ENCODE measurements at places on chromosomes 13 and 19. TPM values are rescaled to one million over a fixed set of nuclear protein-coding genes. Genes with fewer than 3 reads are reported as not detected.
A peak's percentile ranks its signal among the peaks of the same experiment; 100 is the strongest.

GRCh38 chr19:11172576-11172975, 17.0 kb upstream of the SPC24 start:
- DNase-seq: no peak

DNA sequence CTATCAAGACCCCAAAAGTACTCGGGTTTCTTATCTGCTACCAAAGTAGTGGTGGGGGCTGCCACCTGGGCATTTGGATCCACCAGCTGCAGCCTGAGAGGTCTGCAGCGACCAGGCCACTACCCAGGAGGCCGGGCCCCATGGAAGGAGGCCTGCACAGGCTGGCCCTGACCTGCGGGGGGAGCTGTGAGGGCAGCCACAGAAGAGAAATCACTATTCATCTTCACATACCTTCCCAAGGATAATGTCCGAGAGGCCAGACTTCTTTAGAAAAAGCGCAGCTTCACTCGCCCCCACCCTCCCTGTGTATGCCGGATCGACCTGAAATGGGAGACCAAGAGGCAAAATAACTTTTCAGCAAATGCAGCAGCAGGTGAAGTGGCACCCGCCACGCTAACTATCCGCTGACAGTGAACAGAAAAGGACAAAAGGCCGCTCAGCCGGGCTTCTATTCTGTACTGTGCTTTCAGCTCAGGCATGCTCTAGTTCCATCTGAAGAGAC, 30.1 kb downstream of the EPS15L1 start:
- DNase-seq: no peak

DNA sequence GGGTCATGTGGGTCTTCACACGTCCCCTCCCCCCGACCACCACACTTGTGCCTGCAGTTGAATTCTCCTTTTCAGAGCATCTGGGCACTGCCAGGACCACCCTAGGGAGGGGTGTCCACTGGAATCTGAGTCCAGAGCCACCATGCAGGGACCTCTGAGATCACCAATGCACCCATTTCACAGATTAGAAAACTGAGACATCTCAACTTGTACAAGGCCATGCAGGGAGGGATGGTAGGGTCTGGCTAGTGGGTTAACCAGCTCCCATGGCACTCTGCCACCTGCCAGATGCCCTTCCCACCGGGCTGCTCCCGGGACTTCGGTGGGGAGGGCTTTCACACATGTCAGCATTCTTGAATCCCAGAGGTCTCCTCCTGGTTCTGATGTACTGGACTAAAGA, 44.3 kb upstream of the C19orf12 start:
- no peak for DNase-seq

DNA sequence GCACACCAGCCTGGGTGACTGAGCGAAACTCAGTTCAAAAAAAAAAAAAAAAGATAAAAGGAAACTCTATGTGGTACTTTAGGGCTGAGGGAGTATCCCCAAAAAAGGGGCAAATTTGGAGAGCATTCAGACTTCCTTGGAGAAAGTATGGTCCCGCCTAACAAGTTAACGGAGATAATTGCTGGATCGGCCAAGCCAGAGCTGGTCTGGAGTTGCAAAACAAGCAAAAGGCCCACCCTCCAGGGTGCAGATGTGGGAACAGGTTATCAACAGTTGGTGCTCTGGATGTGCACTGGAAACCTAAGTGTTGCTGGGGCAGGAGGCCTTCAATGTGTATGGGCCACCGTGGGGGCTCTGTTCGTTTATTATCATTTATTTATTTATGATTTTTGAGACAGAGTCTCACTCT, 2.8 kb downstream of the IQCN start:
- no peak for DNase-seq

DNA sequence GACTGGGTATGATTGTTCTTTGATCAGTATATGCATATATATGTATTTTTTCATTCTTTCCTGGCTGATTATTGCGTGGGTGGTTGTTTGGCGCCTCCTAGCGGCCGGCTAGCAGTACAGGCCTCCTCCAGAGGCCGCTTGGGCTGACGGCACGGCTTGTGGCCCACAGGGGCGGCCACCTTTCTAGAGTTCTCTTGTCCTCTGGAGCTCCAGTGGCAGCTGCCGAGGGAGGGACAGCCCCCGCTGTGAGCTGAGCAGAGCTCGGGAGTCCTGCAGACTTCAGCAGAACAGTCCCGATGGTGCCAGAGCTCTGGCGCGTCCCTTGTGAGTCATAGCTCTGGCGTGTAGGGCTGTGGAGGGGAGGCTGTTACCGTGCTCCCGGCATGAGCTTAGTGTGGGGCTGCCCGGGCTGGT, 22.5 kb upstream of the ZNF429 start:
- no peak for DNase-seq

DNA sequence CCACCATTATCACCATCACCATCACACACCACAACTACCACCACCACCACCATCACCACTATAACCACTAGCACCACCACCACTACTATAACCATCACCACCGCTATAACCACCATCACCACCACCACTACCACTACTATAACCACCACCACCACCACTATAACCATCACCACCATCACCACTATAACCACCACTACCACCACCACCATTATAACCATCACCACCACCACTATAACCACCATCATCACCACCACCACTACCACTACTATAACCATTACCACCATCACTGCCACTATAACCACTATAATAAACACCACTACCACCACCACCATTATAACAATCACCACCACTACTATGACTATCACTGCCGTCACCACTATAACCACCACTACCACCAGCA, 173.2 kb downstream of the DCLK1 start:
- no peak for DNase-seq

DNA sequence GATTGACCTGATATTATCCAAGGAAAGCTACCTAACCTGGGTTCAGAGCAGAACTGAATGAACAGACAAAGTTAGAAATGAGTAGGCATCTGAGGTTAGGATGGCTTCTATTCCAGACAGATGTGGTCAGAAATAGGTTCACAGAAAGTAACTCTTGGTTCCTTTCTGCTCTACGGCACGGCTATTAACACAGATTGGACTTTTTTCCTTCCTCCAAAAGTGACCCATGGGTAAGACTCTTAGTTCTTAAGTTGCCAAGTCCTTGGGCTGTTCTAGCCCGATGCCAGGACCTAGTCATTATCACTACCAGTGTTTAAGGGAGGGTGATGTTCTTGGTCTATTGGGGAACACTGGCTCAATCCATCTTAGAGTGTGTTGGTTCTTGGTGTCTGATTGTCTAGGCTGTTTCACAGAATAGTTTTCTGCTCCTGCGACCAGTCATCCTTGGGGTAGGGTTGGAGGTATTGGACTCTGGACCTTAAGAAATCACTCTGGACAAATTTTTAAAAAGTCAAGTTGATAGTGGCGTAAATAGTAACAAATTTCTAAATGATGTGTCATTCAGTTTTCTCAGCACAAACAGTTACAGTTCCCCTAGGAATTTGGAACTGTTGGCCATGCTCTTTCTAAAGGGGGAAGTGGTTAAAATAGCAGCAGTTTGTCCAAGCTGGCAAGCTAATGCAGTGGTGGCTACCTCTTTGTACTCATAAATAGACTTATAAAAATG, 60.1 kb upstream of the MYCBP2 start:
- DNase-seq: no peak

DNA sequence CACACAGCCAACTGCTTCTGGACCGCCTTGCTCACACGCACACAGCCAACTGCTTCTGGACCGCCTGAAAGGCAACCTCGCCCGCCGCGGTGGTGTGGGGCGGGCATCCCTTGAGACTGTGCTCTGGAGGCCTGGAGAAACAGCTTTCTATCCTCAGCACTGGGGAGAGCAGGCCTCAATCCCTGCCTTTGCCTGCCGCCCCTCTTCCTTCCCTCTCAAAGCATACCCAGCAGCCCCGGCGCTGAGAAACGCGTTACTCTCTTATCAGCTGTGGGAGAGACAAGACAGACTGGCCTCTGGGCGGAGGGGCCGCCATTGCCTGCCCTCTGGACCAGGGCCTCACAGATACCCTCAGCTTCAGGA, 2.9 kb downstream of the LIPE start:
- no peak for DNase-seq

GRCh38 chr19:57241176-57241575, 744 bp downstream of the ZNF805 start:
- no peak for DNase-seq

GRCh38 chr13:110396913-110397381, 89.9 kb downstream of the COL4A2 start:
- peak; percentile 96 for DNase-seq

- no peak for DNase-seq
These were observed 48.7 kb upstream of the GPR183 start for GRCh38 chr13:99356012-99356261.

DNA sequence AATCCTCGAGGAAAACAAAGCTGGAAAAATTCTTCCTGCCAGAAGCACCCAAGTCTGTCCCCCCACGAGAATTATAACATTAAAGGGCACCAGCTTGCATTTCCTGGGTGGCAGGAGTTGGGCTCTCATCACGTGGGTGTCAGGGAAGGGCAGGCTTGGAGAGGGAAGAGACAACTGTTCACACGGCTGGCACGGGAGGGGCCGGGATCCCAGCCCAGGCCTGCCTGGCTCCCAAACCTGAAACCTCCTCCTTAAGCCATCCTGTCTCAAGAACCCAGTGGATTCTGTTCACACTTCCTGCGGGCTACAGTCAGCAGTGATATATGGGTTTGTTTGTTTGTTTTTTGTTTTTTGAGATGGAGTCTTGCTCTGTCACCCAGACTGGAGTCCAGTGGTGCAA, 12.2 kb downstream of the GRIK5 start:
- DNase-seq: no peak

Gene FCER2
- total RNA-seq: not detected

Gene RAVER1
- total RNA-seq: 32.9 TPM

Measured in kidney epithelial cell (primary cell).